ENCODE measurements at places on chromosomes 11 and 22. TPM values are rescaled to one million over a fixed set of nuclear protein-coding genes. Genes with fewer than 3 reads are reported as not detected.

The UBE2L6 gene
- 68.7 TPM for total RNA-seq

The PGA4 gene
- not detected for total RNA-seq

The PANX2 gene
- 2.5 TPM for total RNA-seq

The OR8K3 gene
- not detected for total RNA-seq

The PLAAT5 gene
- 0.77 TPM for total RNA-seq

The TREH gene
- not detected for total RNA-seq

The OR5A2 gene
- total RNA-seq, result not detected

The ANGPTL5 gene
- not detected for total RNA-seq

The OR52E6 gene
- not detected for total RNA-seq

The BATF2 gene
- total RNA-seq, result 0.30 TPM

The OR6A2 gene
- 0.21 TPM for total RNA-seq

The ZBTB16 gene
- total RNA-seq, result 36.6 TPM

The SLC17A6 gene
- total RNA-seq, result 1.4 TPM

The DNAJB7 gene
- not detected for total RNA-seq

The MS4A8 gene
- not detected for total RNA-seq

The OR8D4 gene
- total RNA-seq, result not detected

The POU2AF1 gene
- total RNA-seq, result not detected

The PAMR1 gene
- total RNA-seq, result 0.66 TPM

The EHF gene
- total RNA-seq, result not detected

- H3K27me3 ChIP-seq, result no peaks in the 10 kb centered on the region
- H3K4me1 ChIP-seq, result peaks cover 46% of the 10 kb centered on the region
These were observed 59.5 kb downstream of the TNRC6B start for GRCh38 chr22:40237241-40237640.

DNA sequence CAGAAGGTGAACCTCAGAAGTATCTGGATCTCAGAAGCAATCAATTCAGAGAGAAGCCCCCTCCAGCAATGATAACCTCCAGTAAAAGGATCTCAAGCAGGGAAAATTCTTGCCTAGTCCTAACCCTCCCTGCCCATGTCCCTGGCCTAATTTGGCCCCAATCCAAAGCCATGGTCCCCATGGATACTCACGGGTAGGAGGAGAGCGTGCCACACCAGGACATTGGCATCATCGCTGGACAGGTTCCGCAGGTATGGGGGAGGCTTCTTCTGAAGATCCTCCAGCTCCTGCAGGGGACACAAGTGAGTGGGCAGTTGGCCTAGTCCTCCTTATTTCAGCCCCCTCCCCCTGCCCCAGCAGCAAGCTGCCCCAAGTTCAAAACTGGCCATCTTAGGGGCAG is 7.3 kb downstream of the UBE2L6 start:
- no peak overlapping the region for H3K4me3 ChIP-seq
- peaks cover 2% of the 10 kb centered on the region for H3K36me3 ChIP-seq
- H3K27me3 ChIP-seq, result no peaks in the 10 kb centered on the region
- H3K27ac ChIP-seq, result no peak overlapping the region
- H3K4me1 ChIP-seq, result peaks cover 13% of the 10 kb centered on the region

- DNase-seq, result no peak
These were observed 30.0 kb upstream of the ME3 start for GRCh38 chr11:86702220-86702983.

GRCh38 chr11:19727246-19727645 is 14.6 kb downstream of the NAV2 start:
- no peaks in the 10 kb centered on the region for H3K27me3 ChIP-seq
- H3K36me3 ChIP-seq, result no peaks in the 10 kb centered on the region
- peaks cover 26% of the 10 kb centered on the region for H3K4me1 ChIP-seq
- no peak overlapping the region for H3K27ac ChIP-seq
- no peak for DNase-seq

DNA sequence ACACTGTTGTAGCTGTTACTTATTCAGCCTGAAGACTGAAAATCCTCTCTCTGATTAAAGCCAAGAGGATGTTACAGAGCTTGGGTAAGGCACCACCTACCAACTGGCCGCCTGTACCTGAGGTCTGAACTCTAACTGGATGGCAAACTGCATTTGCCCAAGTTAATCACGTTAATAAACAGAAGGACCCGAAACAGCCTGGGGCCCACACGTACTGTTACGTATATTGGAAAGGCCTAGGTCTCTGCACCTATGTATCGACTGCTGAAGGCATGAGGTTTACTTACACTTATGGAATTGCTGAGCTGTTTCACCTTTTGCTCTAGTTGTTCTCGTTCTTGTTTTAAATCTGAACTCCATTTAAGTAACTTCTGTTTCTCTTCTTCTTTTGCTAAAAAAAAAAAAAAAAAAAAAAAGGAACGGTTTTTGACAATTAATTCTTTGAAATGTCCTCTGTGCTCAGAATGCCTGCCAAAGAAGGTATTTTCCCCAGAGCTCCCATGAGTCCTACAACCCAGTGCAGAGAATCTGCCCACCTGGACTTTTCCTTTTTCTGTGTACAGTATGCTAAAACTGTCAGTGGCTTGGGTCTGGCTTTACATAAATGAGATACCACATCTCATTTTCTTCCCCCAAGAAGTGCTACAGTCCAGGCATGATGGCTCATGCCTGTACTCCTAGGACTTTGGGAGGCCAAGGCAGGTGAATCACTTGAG is 13.1 kb downstream of the LARGE2 start:
- H3K4me3 ChIP-seq, result no peak overlapping the region
- no peak for DNase-seq
- H3K27ac ChIP-seq, result no peak overlapping the region
- H3K27me3 ChIP-seq, result no peaks in the 10 kb centered on the region
- H3K36me3 ChIP-seq, result no peaks in the 10 kb centered on the region

- peaks cover 3% of the 10 kb centered on the region for H3K27me3 ChIP-seq
- H3K36me3 ChIP-seq, result no peaks in the 10 kb centered on the region
- no peaks in the 10 kb centered on the region for H3K4me1 ChIP-seq
- H3K4me3 ChIP-seq, result no peak overlapping the region
These were observed 16.0 kb upstream of the TUB start for GRCh38 chr11:8065031-8065430.

DNA sequence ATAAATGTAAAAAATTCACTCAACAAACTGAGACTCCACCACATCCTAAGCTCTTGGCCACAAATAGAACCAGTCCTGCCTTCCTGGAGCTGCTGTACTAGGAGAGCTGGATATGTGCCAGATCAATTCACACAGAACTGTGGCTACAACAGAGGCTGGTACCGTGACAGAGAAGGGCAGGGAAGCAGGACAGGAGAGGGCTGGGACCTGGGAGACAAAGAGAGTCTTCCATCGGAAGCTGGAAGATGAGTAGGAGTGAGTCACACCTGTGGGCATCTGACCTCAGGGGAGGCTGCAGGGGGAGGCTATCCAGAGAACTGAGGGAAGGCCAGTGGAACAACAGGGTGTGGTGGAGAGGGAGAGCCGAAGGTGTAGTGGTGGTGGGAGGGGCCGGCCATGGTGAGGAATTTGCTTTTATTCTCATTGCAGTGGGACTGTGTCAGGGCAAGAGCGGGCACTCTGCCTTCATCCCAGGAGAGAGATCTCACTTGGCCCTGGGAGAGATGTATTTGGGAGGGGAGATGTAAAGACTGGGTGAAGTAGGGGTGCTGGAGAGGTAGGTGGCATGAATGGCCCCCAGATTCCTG is 1.9 kb upstream of the LTBP3 start:
- H3K4me1 ChIP-seq, result peaks cover 38% of the 10 kb centered on the region
- no peak for DNase-seq
- peaks cover 8% of the 10 kb centered on the region for H3K27me3 ChIP-seq
- peak overlapping the region; percentile 28 for H3K4me3 ChIP-seq

GRCh38 chr11:72294616-72295395 is 50.8 kb upstream of the PHOX2A start:
- no peak for DNase-seq
- H3K4me3 ChIP-seq, result no peak overlapping the region
- H3K27me3 ChIP-seq, result no peaks in the 10 kb centered on the region
- no peak overlapping the region for H3K27ac ChIP-seq
- no peaks in the 10 kb centered on the region for H3K4me1 ChIP-seq
- peaks cover 14% of the 10 kb centered on the region for H3K36me3 ChIP-seq

GRCh38 chr11:105361651-105362050 is 222.1 kb upstream of the CARD18 start:
- peaks cover 10% of the 10 kb centered on the region for H3K27me3 ChIP-seq
- no peak overlapping the region for H3K27ac ChIP-seq
- no peaks in the 10 kb centered on the region for H3K36me3 ChIP-seq
- H3K4me1 ChIP-seq, result peaks cover 6% of the 10 kb centered on the region
- no peak overlapping the region for H3K4me3 ChIP-seq

DNA sequence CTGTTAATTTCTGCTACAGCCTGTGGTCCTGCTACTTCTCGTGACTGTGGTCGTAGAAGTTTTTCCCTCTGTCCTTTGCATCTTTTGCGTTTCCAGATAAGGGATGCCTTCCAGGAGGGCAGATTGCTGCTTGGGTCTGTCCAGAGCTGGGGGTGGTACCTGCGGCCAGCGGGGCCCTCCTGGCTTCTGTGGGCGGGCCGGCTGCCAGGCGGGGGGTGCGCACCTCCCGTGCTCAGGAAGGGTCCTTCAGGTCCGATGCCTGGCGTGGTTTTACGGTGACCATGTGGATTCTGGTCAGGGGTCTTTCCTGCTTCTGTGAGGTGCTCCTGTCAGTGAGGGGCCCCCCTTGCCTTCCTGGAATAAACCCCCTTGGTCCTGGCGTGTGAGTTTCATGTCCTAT is 84.8 kb downstream of the KCNQ1 start:
- no peaks in the 10 kb centered on the region for H3K27me3 ChIP-seq
- DNase-seq, result no peak
- no peak overlapping the region for H3K4me3 ChIP-seq
- peaks cover 14% of the 10 kb centered on the region for H3K4me1 ChIP-seq
- H3K36me3 ChIP-seq, result no peaks in the 10 kb centered on the region

GRCh38 chr11:34254011-34254410 is 103.8 kb downstream of the ABTB2 start:
- DNase-seq, result no peak
- peaks cover 27% of the 10 kb centered on the region for H3K4me1 ChIP-seq
- H3K36me3 ChIP-seq, result no peaks in the 10 kb centered on the region
- H3K4me3 ChIP-seq, result no peak overlapping the region

- H3K27ac ChIP-seq, result no peak overlapping the region
- peaks cover 24% of the 10 kb centered on the region for H3K27me3 ChIP-seq
- H3K4me3 ChIP-seq, result no peak overlapping the region
- peaks cover 19% of the 10 kb centered on the region for H3K4me1 ChIP-seq
- no peaks in the 10 kb centered on the region for H3K36me3 ChIP-seq
- DNase-seq, result no peak
These were observed 1182.5 kb downstream of the TBC1D22A start for GRCh38 chr22:47944941-47945340.

DNA sequence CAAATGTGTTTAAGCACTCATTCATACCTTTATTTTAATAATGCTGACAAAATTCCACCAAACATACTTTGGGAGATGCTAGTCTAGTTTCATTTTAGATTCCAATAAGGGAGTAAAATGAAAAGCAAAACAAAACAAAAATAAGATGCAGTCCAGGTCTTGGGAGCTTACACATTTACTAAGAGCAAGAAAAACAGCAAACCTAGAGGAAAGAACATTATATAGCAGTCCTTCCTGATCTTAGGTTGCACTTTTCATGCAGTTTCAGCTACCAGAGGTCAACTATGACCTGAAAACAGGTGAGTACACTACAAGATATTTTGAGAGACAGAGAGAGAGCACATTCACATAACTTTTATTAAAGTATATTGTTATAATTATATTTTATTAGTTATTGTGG is 1100.9 kb downstream of the DLG2 start:
- no peaks in the 10 kb centered on the region for H3K4me1 ChIP-seq
- DNase-seq, result no peak
- no peak overlapping the region for H3K27ac ChIP-seq
- H3K27me3 ChIP-seq, result peaks cover 15% of the 10 kb centered on the region
- H3K4me3 ChIP-seq, result no peak overlapping the region

DNA sequence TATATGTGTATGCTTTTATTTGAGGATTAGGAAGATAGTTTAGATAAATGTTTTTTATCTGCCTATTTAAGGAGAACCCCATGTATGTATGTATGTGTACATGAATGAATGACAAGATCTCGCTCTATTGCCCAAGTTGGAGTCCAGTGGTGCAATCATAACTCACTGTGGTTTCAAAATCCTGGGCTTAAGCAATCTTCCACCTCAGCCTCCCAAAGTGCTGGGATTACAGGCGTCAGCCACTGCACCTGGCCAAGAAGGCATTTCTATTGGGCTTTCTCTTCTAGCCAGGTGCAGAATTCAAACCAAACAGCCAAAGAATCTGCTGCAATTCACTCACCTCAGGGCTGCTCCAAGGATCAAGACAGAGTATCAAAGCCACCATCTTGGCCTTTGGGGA is 25.5 kb upstream of the DGKZ start:
- H3K27me3 ChIP-seq, result peaks cover 8% of the 10 kb centered on the region
- H3K36me3 ChIP-seq, result no peaks in the 10 kb centered on the region
- H3K27ac ChIP-seq, result no peak overlapping the region
- DNase-seq, result no peak

DNA sequence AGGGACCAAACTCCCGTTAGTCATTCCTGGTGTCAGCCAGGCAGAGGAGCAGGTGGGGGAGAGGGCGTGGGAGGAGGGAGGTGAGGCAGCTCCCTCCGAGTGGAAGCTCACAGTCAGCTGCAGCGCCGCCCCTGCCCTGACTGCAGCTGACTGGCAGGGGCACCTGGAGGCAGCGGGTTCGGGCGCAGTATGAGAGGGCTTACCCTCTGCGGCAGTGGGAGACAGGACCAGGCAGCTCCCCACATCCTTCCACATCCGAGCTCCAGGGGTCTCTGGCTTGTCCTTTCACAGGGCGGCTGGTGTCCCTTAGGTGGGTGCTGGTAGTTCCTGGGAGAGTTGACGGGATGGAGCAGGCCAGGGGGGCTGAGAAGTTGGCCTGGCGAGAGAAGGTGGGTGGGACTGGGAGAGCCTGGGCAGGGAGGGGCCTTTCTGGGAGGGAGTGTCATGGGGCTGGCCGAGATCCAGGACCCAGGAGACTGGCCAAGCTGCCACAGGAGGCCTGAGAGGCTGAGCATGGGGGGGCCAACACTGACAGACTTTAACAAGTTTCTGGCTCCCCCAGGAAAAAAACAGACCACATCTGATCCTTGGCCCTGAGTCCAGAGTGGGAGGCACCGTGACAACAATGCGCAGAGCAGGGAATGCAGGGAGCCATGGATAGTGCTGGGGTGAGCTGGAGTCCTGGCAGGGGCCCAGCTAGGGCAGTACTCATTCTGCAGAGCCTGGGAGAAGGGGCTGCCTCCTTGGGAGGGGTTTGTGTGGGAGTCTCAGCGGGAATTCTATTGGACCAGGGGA is 4.9 kb downstream of the ADORA2A start:
- no peak for DNase-seq
- H3K4me1 ChIP-seq, result peaks cover 19% of the 10 kb centered on the region
- H3K27me3 ChIP-seq, result peaks cover 7% of the 10 kb centered on the region
- no peaks in the 10 kb centered on the region for H3K36me3 ChIP-seq
- no peak overlapping the region for H3K4me3 ChIP-seq
- peak overlapping the region; percentile 19 for H3K27ac ChIP-seq

GRCh38 chr11:47284151-47284550 is 14.2 kb downstream of the MADD start:
- no peaks in the 10 kb centered on the region for H3K27me3 ChIP-seq
- no peak overlapping the region for H3K4me3 ChIP-seq
- peaks cover 7% of the 10 kb centered on the region for H3K36me3 ChIP-seq
- no peaks in the 10 kb centered on the region for H3K4me1 ChIP-seq

- no peak for DNase-seq
- no peak overlapping the region for H3K27ac ChIP-seq
- H3K4me1 ChIP-seq, result peaks cover 20% of the 10 kb centered on the region
- peaks cover 31% of the 10 kb centered on the region for H3K27me3 ChIP-seq
- H3K36me3 ChIP-seq, result peaks cover 6% of the 10 kb centered on the region
These were observed 1.6 kb upstream of the BRD1 start for GRCh38 chr22:49829044-49829853.

- peak overlapping the region; percentile 93 for H3K4me3 ChIP-seq
- peaks cover 77% of the 10 kb centered on the region for H3K27me3 ChIP-seq
- DNase-seq, result peak; percentile 67
- H3K36me3 ChIP-seq, result no peaks in the 10 kb centered on the region
These were observed 897 bp downstream of the MAP6 start for GRCh38 chr11:75667831-75668450.
